Urothelium cell line (cell line): ENCODE measurements at places on chromosomes 2 and 18.

DNA sequence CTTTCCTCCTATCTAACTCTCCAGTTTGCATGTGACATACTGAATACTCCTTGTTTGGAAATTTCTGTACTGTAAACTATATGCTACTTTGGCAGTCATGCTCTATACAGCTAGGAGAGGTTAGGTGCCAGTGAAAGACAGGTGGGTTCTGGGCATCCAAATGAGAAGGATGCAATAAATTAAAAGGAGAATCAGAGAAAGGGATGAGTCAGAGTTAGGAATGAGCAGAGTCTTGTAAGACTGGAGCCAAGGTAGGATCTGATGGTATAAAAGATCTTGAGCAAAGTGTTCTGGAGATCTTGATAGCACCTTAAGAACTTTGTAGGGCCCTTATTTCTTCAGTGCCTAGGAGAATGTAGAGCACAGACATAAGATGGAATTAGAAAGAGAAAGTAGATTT is 58.7 kb upstream of the STAM2 start:
- DNase-seq, result no peak

GRCh38 chr2:162342321-162342720 is 1.6 kb upstream of the GCA start:
- no peak for DNase-seq

DNA sequence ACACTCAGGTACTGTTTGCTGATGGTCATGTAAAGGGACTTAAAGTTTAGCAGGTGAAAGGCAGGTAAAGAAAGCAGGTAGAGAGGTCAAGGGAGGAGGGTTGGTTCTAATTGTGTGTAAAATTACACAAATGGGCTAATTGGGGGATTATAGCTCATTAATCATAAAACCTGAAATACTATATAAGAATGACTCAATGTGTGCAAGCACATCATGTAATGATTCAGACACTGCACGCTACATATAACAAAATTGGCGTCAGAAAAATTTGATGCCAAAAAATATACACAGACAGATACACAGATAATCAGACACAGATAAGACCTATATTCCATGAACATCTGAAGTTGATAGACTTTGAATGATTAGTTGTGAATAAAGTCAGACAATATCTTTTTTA is 120.7 kb upstream of the LMAN1 start:
- no peak for DNase-seq

DNA sequence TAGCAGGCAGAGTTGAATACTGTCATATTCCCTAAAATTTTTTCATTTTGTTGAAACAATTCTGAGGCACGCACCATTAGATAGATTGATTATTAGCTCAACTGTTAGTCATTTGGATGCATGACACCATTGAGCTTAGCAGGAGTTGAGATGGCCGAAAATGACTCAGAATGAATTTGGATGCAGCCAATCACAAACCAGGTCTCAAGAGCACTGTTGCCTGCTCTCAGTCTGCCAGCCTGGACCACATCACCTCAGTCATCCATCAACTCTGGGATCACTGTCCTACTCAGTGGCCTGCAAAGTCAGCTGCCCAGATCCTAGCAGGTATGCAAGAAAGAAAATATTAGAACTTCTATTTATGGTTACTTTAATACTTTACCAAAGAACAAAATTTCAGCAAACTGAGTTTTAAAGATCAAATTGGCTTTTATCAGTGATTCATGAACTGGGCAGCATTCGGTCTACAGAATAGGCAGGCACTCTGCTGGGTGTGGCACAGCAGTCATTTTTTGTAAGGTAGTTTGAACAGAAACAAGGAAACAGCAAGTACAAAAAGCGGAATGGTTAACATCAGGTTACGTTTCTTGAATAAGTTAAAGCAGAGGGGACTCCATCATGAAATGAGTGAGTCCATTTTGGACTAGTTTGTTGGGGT is 152.7 kb upstream of the ARHGAP28 start:
- DNase-seq, result no peak

GRCh38 chr2:58634653-58635370 is 393.7 kb upstream of the FANCL start:
- peak; percentile 66 for DNase-seq

DNA sequence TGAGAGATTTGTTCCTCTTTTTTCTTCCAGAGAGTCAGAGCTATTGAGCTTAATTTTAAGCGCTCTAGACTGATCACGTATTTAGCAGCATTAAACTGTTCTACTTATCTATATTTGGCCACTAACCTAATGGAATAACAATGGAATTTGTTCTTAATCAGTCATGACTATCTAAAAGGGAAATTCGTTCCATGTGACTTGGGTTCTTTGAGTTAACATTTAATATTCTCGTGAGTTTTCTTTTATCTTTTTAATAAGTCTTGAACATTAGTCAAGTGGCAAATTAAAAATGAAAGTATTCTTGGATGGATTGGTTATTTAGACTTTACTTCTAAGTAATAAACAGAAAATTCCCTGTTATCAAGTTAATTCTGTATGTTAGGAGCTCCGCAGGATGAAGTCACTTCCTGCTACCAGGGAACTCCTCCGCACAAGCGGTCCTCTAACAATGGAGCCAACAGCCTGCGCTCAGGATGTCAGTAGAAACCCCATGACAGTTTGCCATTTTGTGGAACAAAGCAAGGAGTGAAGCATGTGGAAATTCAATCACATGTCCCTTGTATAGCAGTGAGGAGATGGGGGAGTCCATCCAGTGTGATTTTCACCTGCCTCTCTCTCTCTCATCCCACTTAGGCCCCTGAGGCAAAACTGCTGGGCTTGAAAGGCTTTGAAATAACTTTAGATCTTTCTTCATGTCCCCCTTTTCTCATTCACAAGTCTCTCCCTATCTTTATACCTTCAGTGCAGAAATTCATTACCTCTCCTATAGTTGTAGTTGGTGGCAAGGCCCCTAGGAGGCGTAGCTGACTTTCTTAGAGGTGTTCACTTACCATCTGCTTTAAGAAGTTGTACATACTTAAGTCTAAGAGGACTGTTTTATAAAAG is 138.1 kb downstream of the WDR7 start:
- peak; percentile 1 for DNase-seq

DNA sequence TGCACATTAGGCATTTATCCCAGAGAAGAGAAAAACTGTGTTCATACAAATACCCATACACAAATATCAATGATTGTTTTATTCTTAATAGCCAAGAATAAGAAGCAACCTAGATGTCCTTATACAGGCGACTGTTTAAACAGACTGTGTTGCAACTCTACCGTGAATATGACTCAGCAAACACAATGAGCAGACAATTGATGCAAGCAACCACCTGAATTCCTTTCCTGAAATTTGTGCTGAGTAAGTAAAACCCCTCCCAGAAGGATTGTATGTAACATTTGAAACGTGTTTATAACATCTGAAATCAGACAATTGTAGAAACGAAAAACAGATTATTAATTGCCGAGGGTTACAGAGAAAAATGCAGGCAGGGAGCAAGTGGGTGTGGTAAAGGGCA is 621.9 kb upstream of the SOX11 start:
- DNase-seq, result peak; percentile 48

DNA sequence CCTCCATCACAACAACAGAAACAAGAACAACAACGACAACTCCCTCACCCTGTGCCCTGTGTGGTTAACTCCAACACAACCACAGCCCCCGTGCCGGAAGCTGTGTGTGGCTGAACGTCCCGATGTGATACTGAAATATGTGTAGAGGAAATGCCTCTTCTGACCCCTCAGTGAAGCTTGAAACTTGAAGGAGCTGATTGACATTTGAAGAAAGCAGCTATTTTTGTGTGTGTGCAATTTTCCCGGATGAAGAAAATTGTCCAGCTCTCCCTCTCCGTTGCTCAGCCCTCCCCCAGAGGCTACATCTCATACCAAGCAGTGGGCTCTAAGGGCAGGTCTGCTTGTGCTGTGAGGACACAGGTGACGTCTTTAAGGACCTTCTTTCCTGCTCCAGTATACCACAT is 173.8 kb downstream of the ICOS start:
- DNase-seq, result peak; percentile 23

DNA sequence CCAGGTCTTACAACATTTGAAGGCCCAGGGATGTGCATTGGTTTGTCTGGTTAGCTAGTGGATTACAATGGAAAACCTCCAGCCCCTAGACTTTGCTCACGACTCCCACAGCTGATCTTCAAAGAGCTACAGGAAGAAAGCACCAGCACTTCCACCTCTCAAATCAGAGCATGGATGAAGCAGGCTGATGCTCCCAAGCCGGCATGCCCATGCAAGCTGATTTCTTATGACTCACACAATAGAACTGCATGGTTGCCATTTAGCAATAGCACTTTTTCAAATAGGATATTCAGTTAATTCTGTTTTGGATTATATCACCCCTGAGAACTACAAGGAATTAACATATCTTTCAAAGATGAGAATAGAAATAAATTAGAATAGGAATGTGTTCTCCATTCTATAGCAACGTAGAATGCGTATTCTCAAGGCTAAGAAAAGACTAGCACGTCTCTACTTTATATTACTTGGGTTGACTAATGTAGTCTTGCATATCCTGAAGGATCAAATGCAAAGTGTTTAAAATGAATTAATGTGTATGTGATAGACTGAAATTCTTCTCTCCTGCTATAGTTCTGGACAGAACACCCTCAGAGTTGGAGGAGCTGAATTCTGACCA is 292.4 kb downstream of the TRIB2 start:
- DNase-seq, result peak; percentile 17

- DNase-seq, result no peak
Observed at GRCh38 chr2:155309483-155309882, 611.0 kb downstream of the KCNJ3 start.

DNA sequence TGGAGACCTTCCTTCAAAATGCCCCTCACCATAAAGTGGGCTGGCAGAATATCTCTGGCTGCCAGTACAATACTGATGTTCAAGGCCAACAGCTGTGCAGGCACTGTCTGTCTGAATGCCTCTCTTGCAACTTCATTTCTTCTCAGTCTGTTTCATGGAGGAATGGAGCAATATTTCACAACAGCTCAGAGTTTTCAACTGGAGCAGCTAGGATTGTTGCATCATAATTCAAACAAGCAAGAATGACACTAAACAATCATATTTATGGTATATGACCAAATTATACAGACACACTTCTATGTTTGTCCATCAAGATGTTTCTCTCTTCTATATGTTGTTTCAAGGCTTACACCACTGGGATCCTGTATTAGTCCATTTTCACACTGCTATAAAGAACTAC is 444.2 kb downstream of the LRATD1 start:
- DNase-seq, result no peak

DNA sequence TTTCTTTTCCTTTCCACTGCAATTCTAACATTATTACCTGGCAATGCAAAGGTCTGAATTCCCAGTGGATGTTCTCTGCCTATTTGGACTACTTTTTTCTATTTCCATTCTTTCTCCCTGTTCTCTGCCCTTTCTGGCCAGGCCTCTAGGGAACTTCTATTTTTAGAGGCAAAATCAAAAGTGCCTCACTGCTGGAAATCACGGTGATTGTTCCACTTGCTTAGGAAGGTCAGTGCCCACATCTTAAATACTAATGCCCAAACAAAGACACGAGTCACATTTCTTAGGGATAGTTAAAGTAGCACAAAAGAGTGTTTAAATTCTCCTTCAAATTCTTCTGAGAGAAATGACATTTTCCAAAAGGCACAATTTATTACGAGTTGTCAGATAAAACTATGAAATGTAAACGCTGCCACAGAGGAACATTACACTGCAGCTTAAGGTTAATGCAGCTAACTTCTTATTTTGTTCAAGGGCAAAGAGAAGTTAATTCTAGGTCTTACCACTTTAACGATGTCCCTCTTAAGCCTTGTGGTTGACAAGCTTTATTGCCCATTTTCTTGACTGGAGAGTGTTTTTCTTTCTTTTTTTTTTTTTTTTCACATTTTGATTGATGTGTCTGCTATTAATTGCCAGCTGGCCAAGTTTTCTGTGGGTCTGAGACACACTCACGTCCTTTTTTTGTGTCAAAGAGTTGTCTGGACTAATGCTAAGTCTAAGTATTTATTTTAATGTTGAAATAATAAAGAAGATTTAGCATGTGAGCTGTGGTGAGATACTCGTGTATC is 34.7 kb downstream of the ST6GAL2 start:
- DNase-seq, result no peak

DNA sequence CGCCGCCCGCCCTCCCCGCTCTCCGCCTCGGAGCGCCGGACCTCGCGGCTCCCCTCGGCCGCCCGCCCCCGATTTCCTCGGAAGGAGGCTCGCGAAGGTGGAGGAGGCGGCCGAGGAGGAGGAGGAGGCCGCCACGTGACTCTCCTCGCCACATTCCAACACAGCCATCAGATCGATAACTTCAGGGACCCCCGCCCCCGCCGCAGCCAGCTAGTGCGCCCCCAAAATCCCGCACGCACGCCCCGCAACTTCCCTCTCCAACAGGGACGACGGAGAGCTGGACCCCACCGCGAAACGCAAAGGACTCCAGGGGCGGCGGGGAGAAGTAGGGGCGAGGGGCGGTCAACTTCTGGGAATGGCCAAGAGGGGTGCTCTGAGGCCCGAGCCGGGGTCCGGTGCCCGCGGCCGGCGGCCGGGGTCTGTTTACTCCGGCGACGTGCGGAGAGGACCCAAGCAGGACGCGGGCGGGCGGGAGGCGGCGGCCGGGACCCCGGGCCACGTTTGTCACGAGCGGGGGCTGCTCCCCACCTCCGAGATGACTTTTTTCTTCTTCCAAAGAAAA is 2.0 kb downstream of the ZNF521 start:
- DNase-seq, result no peak

- DNase-seq, result no peak
Observed at GRCh38 chr2:213451542-213452239, 167.4 kb downstream of the SPAG16 start.

- DNase-seq, result no peak
Observed at GRCh38 chr2:44886414-44886813, 55.1 kb upstream of the SIX3 start.

- no peak for DNase-seq
Observed at GRCh38 chr2:43138441-43138840, 88.0 kb downstream of the ZFP36L2 start.

- no peak for DNase-seq
Observed at GRCh38 chr2:50658883-50659282, 373.0 kb downstream of the NRXN1 start.

DNA sequence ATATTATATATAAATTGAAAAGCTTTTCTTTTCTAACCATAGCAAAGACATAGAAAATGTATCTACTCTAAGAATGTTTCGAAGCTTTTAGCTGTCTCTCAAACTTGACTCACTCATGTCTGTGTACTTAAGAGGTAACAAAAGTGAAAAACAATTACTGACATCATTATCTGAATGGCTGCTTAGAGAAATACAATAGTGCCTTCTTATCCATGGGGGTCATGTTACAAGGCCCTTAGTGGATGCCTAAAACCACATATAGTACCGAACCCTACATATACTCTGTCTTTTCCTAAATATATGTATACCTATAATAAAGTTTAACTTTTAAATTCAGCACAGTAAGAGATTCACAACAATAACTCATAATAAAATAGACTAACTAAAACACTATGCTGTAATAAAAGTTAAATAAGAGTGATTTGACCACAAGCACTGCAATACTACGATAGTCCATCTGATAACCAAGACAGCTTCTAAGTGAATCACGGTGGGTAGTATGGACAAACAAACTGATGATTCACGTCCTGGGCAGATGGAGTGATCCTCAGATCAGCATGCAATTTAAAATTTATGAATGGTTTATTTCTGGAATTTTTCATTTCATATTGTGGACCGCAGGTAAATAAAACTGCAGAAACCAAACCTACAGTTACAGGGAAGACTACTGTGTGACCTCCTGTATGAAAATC is 246.2 kb downstream of the XIRP2 start:
- DNase-seq, result peak; percentile 49

GRCh38 chr2:42421157-42421485 is 60.1 kb upstream of the COX7A2L start:
- DNase-seq, result no peak

GRCh38 chr2:57701391-57701791 is 345.2 kb upstream of the VRK2 start:
- no peak for DNase-seq
